ENCODE measurements at places on chromosomes 13 and 19. TPM values are rescaled to one million over a fixed set of nuclear protein-coding genes. Genes with fewer than 3 reads are reported as not detected.
A peak's percentile ranks its signal among the peaks of the same experiment; 100 is the strongest.

DNA sequence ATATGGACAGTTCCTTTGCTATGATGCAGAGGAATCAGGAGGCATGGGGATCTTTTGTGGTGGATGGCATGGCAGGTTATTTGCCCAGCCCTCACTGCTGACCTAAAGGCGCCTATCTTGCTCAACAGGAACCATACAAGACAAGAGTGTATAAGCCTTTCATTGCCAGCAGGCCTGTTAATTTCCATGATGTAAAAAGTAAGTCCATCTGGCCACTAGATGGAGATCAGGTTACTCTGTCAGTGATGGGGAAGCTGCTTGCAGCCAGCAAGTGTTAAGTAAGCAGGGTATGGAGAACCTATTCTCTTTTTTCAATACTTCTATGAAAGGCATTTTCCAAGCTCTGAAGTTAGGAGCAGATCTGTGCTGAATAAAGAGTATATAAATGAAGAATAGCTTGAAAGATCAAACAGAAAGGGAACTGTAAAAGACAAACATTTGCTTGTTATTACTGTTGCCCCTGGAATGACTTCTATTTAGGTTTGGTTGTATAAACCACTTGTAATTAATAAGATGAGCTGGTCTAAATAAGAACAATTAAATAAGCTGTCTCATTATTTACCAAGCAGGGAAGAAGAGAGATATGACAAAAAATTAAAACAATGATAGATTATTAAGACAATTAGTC, 210.9 kb downstream of the RGCC start:
- DNase-seq = no peak

- peak; percentile 49 for DNase-seq
Observed at GRCh38 chr19:17205237-17206140, 9.7 kb upstream of the USE1 start.

GRCh38 chr19:4829001-4829712, 2.4 kb downstream of the TICAM1 start:
- DNase-seq = no peak

DNA sequence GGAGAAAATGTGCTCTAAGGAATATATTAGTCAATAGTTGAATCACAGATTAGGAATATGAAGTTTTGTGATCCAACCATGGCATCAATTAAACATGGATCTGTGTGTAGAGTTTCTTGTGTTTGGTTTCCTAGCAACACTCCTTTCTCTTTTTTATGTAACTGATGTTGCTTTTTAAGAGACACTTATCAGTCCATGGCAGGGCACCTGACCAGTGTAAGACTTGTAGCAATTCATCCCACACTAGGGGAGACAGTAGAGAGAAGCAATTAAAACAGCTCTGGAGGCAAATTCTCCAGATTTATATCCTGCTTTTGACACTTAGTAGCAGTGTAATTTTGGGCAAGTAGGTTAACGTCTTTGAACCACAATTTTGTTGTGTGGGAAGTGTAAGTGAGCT, 1229.0 kb downstream of the PCDH9 start:
- no peak for DNase-seq

GRCh38 chr19:6271721-6272410, 7.9 kb downstream of the MLLT1 start:
- DNase-seq = peak; percentile 97

GRCh38 chr13:30039511-30039911, 189.1 kb upstream of the UBL3 start:
- DNase-seq = no peak

- no peak for DNase-seq
Observed at GRCh38 chr13:54367639-54368271, 1339.1 kb downstream of the OLFM4 start.

GRCh38 chr13:100389617-100390016, 199.0 kb downstream of the GGACT start:
- DNase-seq = no peak

GRCh38 chr19:38057959-38058690, 151.1 kb downstream of the SIPA1L3 start:
- no peak for DNase-seq

- DNase-seq = peak; percentile 80
Observed at GRCh38 chr19:17327654-17328516, 6.8 kb downstream of the ANO8 start.

Gene ZNF90
- total RNA-seq = 2.5 TPM

Gene SIGLECL1
- total RNA-seq = not detected

Gene ZNF132
- 7.5 TPM for total RNA-seq

Gene IGFL2
- 0.43 TPM for total RNA-seq

Gene FAM83E
- not detected for total RNA-seq

Gene CLDN10
- not detected for total RNA-seq

Measured in right cardiac atrium (tissue), 5 donors.